ENCODE measurements at places on chromosomes 13 and 19. TPM values are rescaled to one million over a fixed set of nuclear protein-coding genes. Genes with fewer than 3 reads are reported as not detected.

The ZNF649 gene
- total RNA-seq, result 10.5 TPM

The ELANE gene
- total RNA-seq, result 2.1 TPM

The CD177 gene
- total RNA-seq, result not detected

The ZSCAN22 gene
- 4.1 TPM for total RNA-seq

The COL5A3 gene
- 10.1 TPM for total RNA-seq

The TUBGCP3 gene
- total RNA-seq, result 27.4 TPM

The PODNL1 gene
- 0.40 TPM for total RNA-seq

The CLEC11A gene
- total RNA-seq, result 9.1 TPM

The ZBTB7A gene
- 51.7 TPM for total RNA-seq

The IGSF23 gene
- total RNA-seq, result not detected

The CNMD gene
- total RNA-seq, result 0.40 TPM

The LPAR6 gene
- total RNA-seq, result 16.8 TPM

The KLK8 gene
- total RNA-seq, result not detected

The CERS1 gene
- 0.63 TPM for total RNA-seq

The SLC7A9 gene
- not detected for total RNA-seq

The CEACAM7 gene
- total RNA-seq, result not detected

The NAPSA gene
- total RNA-seq, result 0.46 TPM

The IL17D gene
- 6.5 TPM for total RNA-seq

The PABPC3 gene
- not detected for total RNA-seq

The TSSK6 gene
- 4.6 TPM for total RNA-seq

The SEMA6B gene
- 1.2 TPM for total RNA-seq

The ZNF578 gene
- 4.4 TPM for total RNA-seq

The TPTE2 gene
- total RNA-seq, result not detected

The GSX1 gene
- not detected for total RNA-seq

The ZNF560 gene
- total RNA-seq, result not detected

The OR4F17 gene
- total RNA-seq, result not detected

The MPV17L2 gene
- 16.2 TPM for total RNA-seq

The ATXN8OS gene
- total RNA-seq, result not detected

The CD320 gene
- 20.8 TPM for total RNA-seq

The RHPN2 gene
- total RNA-seq, result 16.3 TPM

The ZNF763 gene
- total RNA-seq, result 9.9 TPM

The CACNG8 gene
- total RNA-seq, result not detected

The OR7C1 gene
- not detected for total RNA-seq

The ADGRE1 gene
- not detected for total RNA-seq

The COX6B2 gene
- total RNA-seq, result not detected

The TNFSF9 gene
- 0.45 TPM for total RNA-seq

The PRSS57 gene
- not detected for total RNA-seq

The VSTM1 gene
- not detected for total RNA-seq

The OR7A5 gene
- not detected for total RNA-seq

The NDUFA13 gene
- 265 TPM for total RNA-seq

The FXYD3 gene
- total RNA-seq, result 1.1 TPM

The CD209 gene
- 4.3 TPM for total RNA-seq

The PSG1 gene
- total RNA-seq, result not detected

The KLK10 gene
- total RNA-seq, result not detected

The CEACAM19 gene
- 4.5 TPM for total RNA-seq

The SLITRK1 gene
- not detected for total RNA-seq

The ANGPTL4 gene
- total RNA-seq, result 19.9 TPM

The ARGLU1 gene
- total RNA-seq, result 165 TPM

The ZNF681 gene
- total RNA-seq, result 4.5 TPM

The LRRC8E gene
- 2.1 TPM for total RNA-seq

All from thyroid gland (tissue), 4 donors.